Amniotic stem cell (primary cell): ENCODE measurements at places on chromosomes 13 and 19.

DNA sequence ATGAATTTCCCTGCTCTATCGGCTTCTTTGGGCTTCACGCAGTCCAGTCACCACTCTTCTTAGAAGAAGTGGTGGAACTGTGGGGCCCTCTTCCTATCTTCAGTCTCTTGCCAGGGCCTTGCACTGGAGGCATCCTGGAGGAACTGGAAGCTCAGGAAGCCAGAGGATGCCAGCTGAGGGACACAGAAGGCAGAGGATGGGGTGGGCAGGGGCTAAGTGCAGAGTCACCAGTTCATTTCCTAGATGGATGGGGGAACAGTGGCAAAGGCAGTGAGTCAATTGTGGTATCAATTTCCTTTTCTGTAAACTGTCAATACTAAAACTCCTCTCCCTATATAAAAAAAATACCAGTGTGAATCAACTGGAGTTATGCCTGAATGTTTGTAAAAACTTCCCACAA is 419.7 kb downstream of the KLF12 start:
- no peak for DNase-seq

GRCh38 chr19:47740866-47741519 is 4.4 kb upstream of the NOP53 start:
- no peak for DNase-seq

DNA sequence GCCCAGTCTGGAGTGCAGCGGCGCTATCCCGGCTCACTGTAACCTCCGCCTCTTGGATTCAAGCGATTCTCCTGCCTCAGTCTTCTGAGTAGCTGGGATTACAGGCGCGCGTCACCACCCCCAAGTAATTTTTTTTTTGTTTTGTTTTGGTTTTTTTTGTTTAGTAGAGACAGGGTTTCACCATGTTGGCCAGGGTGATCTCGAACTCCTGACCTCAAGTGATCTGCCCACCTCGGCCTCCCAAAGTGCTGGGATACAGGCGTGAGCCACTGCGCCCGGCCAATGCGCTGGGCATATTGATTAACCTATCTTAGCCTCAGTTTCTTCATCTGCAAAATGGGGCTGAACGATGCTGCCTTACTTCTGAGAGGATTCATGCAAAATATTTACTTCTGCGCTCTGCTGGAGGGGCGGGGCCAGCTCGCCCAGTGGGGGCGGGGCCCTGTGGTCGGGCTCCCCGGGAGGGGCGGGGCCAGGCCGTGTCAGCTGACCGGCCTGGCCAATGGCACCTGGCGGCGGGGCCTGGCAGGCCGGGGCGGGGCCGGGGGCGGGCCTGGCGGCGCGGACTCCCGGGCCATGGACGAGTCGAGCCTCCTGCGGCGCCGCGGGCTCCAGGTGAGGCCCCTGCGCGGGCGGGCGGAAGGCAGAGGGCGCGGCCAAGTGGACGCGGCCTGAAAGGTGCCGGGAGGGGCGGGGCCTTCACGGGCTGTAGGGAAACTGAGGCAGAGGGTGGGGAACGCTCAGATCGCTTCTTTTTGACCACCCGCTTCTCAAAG is at the start of gene MAST3:
Gene MAST3 (plus strand): TSS at position 562 of the 776 bp plus-strand sequence. CDS start 15 bp downstream, at position 577.
- DNase-seq: no peak

DNA sequence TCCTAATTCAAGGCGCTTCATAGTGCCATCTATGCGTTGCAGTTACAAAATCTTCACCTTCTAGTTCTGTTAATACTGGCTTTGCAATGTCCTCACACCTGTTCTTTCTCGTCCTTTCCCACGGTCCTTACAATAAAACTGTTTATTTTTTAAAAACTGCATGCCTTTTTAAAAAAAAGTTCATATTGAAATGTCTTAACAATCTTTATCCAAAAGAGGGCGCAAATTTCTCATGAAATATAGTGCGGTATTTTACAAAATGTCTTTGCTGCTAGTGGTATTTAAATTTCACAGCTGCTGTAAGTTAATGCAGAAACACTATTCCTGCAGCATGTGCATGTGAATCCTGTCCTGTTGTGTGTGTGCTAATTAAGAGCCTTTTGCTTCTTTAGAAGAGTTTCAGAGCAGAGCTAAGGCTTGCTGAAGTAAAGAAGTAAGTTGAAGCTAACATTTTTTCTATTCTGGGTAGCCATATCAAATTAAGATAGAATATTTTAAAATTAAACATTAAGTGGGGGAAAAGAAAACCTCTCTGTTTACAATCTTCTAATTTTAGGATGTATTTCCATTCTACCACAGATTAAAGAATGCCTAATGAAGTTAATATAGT is 15.8 kb upstream of the CLDN10 start:
- DNase-seq: peak; percentile 16

DNA sequence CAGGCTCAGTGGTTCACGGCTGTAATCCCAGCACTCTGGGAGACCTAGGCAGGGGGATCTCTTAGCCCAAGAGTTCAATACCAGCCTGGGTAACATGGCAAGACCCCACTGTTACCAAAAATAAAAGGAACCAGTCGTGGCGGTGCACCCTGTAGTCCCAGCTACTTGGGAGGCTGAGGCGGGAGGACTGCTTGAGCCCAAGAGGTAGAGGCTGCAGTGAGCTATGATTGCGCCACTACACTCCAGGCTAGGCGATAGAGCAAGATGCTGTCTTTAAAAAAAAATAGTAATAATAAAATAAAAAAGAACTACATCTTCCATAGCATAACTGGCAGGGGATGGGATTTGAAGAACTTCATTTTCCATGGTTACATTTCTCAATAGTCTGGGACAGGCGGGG is 3.0 kb downstream of the LYPD3 start:
- DNase-seq: no peak

- DNase-seq: no peak
Observed at GRCh38 chr13:44507639-44508038, 68.5 kb downstream of the TSC22D1 start.

- DNase-seq: no peak
Observed at GRCh38 chr13:40599124-40599523, 67.3 kb downstream of the FOXO1 start.

DNA sequence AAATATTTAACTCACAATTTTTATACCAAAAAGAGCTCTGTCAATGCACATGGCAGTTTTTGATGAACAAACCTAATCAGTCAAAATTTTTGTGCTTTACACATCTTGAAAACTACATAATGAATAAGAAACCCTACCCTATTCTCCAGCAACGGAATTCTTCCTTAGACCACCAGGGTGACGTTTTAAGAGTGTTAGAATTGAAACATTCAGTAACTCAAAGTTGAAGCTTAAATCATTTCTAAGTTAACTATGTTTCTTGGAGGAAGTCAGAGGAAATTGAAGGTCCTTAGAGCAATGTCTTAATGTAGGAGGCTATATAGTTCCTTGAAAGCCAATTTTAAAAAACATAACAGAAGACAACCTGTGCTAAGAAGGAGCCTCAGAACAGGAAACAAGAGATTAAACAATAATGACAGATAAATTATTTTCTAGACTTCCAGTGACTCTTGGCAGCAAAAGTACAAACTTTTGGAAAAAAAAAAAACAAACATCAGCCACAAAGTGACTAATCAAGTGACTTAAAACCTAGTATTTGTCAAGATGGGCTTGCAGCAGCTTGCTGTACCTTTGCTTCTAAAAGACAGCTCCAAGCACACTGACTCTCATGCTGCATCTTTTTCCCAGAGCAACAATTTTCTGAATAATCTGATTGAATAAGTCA is 6.2 kb downstream of the SPRY2 start:
- no peak for DNase-seq

DNA sequence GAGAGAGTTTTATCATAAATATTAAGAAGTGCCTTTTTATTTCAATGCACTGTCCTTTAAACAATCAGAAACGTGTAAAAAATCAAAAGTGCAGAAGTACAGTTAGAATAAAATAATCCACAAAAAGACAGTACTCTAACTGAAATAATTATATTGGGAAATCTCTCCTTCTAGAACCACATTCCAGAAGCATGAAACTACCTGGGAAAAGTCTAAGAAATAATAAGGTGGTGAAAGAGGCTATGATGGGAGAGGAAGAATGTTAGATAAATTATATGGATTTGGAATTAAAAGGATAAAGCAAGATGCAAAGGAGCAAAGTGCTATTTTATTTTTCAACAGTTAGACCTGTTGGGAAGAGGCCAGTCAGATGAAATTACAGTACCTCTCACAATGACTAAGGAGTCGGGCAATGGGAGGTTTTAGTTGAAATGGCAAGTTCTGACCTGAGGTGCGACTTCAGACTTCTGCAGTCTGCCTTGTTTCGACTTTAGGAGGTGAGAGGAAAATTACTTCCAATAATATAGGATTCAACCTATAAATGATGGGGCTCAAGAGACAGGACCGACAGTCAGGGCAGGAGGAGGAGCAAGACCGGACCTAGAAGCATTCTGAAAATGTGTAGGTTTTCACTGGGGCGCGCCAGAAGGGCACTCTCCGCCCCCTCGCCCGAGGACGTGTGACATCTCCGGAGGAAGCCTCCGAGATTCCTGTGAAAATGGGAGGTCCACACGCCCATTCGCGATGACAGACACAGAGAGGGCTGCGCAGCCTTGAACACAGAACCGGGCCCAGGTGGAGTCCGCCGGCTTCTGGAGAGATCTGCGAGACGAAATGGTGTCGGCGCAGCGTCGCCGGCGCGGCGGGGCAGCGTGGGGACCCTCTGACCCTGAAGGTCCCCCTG is 717 bp downstream of the SPRYD7 start:
- no peak for DNase-seq

DNA sequence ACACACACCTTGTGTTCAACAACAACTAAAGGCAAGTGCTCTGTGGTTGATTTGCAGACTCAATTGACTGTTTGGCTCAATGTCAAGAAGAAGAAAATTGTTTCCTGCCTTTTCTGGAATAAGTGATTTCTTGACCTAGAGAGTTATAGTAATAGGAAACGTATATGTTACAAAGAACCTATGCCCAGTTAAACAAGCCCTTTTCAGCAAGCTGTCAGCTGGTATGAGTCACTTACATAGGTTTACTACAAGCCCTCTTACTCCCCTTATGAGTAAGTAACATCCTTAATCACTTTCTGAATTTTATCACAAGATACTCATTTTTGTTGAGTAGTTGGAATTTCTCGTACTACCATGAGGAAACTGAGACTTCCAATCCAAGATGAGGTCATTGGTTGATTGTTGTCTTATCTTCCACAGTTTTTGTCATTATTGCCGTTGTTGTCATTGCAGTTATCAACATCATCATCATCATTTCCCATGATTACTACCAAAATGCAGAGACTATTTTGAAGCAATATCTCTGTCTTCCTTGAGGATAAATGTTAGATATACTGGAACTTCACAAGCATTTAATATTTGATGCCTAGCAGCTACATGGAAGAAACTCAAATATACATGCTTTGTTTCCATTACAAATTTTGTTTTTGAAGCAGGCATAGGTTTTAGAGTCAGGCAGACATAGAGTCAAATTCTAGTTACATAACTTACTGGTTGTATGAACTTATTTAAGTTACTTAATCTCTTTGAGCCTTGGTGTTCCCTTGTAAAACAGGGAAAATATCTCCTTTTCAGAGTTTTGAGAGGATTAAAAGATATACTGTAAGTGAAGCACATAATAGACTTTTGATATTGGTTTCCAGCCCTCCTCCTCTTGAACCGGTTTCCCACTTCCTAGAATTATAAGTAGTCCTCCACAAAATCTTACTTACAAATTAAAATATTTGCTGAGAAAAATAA is 106.0 kb downstream of the RAP2A start:
- no peak for DNase-seq

DNA sequence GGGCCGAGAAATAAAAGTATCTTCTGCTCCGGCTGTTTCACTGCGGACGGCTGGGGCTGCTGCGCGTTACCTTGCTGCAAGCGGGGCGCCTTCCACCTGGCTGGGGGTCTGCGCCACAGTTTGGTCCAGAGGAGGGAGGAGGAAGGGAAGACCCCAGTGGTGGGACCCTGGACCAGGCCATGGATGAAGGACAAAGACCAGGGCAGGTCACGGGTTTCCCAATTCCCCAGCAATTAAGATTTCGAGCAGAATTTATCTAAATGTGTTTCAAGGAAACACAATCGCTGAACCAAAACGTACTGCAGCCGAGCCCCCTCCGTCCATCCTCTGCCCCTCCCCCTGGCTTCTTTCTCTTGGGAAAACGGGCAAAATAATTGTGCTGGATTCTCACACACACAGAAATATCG is 2.9 kb downstream of the SOX1 start:
- no peak for DNase-seq

GRCh38 chr19:17311455-17312188 is 2.3 kb downstream of the DDA1 start:
- peak; percentile 41 for DNase-seq

- no peak for DNase-seq
Observed at GRCh38 chr19:52221831-52222375, 32.1 kb downstream of the PPP2R1A start.

- DNase-seq: no peak
Observed at GRCh38 chr19:2923510-2923909, 21.3 kb downstream of the ZNF77 start.

DNA sequence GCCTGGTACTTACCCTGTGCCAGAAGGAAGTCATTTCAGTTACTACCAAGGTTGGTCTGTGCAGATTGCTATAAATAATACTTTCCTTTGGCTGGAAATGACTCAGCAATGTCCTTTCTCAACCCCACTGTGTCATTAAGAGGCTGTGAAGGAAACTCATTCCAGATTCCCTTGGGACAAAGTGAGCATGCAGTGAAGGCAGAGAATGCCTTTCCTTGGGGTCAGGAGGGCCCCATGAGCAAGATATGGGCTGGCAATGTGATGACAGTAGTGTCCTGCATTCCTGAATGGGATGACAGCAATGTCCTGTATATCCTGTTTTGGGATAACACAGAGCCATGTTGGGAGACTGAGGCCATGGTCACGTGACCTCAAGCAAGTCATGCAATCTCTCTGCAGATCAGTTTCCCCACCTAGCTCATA is 213.1 kb upstream of the TMTC4 start:
- peak; percentile 28 for DNase-seq

GRCh38 chr13:35208587-35208986 is 266.5 kb downstream of the NBEA start:
- DNase-seq: no peak

- DNase-seq: no peak
Observed at GRCh38 chr13:57673197-57673596, 41.7 kb downstream of the PCDH17 start.

- no peak for DNase-seq
Observed at GRCh38 chr19:5038631-5039271, 69.8 kb downstream of the KDM4B start.

GRCh38 chr13:112477070-112477619 is 101.0 kb downstream of the SPACA7 start:
- DNase-seq: no peak

- no peak for DNase-seq
Observed at GRCh38 chr13:27665761-27666160, 44.1 kb downstream of the POLR1D start.

- DNase-seq: no peak
Observed at GRCh38 chr13:30737511-30738337, 2.4 kb downstream of the ALOX5AP start.

DNA sequence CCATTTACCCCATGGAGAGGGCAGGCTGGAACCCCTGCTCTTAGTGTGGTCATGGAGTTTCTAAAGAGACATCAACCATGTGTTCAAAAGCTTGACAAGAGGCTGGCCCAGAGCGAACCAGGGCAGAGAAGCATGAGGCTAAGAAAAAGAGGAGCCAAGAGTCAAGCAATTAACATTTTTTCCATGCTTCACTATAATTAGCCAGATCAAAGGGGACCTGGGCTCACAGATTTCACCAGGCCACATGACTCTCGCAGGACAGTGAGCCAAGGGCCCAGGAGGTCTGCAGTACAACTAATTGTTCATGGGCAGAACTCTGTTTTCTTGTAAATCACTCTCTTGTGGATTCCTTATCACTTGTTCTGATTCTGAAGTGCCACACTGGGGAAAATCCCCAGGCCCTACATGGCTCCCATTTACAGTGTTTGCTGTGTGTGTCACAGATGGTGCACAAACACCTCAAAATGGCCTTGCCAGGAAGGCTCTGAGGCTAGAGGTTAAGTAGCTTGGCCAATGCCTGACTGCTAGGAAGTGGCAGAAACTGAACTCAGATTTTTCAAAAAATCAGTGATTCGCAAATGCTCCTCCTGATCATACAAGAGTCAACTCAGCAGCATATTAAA is 101.2 kb downstream of the LHFPL6 start:
- DNase-seq: no peak
